HuH-7.5 (cell line): ENCODE measurements at places on chromosomes 2 and 18.

DNA sequence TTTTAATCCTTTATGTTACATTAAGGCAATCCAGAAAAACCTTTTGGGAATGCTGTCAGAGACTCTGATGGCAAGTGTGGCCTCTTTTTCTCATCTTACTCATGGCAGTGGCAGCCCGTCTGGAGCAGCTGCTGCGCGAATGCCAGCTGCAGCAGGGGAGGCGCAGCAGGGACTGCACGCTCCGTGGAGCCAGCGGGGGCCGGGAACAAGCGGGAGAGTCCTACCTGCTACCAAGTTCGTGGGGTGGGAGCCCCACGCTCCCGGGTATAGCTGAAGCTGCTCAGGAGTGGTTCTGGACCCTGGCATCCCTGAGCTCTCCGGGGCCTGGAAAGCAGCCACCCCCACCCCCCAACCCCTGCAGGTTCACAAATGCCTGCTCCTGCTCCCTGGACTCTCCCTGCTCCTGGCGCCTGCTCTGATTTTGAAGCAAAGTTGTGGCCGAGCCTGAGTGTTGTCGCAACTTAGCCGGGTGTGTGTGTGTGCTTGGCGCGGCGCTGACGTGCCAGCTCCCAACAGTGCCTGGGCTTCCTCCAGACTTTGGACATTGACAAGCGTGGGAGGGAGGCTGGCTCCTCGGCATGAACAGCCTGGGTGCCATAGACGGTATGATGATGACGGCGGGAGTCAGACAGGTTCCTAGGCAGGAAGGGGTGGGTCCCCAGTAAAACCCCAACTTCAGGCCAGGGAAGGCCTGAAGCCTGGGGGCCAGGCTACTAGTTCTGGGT, 21.7 kb downstream of the TMX3 start:
- no peak for DNase-seq

DNA sequence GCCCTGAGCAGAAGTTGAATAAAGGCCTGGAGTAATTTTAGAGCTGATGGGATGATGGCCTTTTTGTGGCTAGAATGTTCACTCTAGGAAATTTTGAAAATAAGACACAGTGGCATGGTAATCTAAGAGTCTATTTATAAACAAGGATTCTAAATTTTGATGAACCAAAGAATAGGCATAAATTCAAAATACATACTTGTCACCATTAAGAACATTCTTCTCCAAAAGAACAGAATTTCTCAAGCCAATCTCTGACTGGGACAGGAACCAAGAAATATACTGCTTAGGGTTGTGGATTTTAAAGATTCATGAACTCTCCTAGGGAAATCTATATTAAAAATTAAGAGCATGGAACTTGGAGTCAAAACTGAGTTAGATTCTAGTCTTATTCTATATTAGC, 98.2 kb upstream of the SETBP1 start:
- DNase-seq, result no peak

GRCh38 chr18:57437766-57438671, 2.8 kb downstream of the ONECUT2 start:
- DNase-seq, result peak; percentile 81

DNA sequence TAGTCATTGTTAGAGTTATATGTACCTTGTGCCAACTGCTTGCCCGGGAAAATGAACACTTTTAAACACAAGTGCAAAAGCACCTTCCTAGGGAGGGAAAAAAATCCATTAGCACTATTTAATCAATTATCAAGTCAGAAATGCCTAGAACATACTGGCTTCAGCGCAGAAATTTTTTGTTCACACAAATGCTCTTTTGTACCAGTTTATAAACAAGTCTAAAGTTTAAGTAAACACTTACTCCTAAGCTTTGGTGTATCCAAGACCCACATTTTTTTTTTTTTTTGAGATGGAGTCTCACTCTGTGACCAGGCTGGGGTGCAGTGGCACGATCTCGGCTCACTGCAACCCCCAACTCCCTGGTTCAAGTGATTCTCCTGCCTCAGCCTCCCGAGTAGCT, 30.6 kb downstream of the GFPT1 start:
- no peak for DNase-seq

- DNase-seq, result no peak
Observed at GRCh38 chr18:61991201-61991600, 98.4 kb upstream of the RNF152 start.

- DNase-seq, result no peak
Observed at GRCh38 chr2:70388128-70388527, 86.3 kb upstream of the FAM136A start.

DNA sequence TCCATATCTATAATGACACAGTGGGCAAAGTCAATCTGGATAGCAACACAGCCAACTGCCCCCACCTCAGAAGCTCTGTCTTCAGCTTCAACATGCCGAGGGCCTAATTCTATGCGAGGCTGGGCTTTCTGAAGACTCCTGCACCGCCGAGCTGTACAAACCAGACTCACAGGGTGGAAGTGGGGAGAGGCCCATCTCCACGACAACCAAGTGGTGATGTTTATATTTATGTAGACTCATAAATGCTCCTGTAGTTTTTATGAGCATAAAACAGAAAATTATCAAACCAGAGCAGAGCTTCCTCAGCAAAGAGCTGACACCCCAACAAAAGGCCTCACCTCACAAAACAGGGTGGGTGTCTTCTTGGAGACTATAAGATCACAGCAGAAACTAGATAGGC, 77.0 kb upstream of the LGALSL start:
- DNase-seq, result no peak

GRCh38 chr18:74625157-74625556, 27.5 kb downstream of the ZNF407 start:
- DNase-seq, result no peak

GRCh38 chr2:229900012-229900411, 21.8 kb downstream of the TRIP12 start:
- no peak for DNase-seq

DNA sequence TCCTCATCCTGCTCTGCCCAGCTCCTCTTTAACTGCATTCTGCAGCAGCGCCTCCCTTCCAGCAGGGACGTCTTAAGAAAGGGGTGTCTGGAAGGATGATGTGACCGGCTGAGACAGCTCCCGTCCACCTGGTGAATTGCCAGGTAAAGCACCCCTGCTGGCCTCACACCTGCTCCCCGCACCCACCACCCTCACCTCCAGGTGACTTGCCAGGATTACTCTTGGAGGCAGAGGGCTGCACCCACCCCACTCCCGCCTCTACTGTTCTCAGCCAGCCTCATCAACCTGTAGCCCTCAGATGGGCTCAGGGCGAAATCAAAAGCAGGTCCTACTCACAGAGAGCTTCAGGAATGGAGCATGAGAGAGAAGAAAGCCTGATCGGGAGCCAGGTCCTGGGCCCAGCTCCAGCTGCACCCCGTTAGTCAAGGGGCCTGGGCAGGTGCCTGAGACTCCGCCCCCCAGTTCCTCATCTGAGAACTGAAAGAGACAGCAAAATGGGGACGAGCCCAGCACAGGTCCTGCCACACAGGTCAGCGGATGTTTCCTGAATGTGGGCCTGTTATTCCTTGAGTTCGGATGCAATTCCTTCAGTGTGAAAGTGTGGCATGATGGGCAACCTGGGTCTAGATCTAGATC, 5.6 kb downstream of the ADRA2B start:
- no peak for DNase-seq

- DNase-seq, result no peak
Observed at GRCh38 chr2:62741954-62742722, 36.6 kb downstream of the EHBP1 start.

DNA sequence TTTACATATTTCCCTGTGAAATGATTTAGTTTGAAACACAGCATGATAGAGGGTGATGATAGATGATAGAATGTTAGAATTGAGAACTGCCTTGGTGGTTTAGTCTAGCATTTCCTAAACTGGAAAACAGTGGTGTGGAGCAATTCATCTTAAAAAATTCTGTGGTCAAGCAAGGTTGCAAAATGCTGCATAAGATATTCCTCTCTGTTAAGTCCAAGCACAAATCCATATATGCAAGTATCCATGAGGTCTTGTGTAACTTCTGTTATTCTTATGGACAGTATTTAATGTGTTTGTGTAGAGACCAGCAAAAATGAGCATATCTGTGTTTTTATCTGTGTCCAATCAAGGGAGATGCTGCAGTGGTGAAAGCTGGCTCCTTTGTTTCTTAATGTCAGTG, 30.0 kb downstream of the CPS1 start:
- no peak for DNase-seq

GRCh38 chr18:8450013-8450412, 159.2 kb upstream of the RAB12 start:
- peak; percentile 26 for DNase-seq

GRCh38 chr18:61753373-61753772, 139.4 kb downstream of the RNF152 start:
- DNase-seq, result no peak

DNA sequence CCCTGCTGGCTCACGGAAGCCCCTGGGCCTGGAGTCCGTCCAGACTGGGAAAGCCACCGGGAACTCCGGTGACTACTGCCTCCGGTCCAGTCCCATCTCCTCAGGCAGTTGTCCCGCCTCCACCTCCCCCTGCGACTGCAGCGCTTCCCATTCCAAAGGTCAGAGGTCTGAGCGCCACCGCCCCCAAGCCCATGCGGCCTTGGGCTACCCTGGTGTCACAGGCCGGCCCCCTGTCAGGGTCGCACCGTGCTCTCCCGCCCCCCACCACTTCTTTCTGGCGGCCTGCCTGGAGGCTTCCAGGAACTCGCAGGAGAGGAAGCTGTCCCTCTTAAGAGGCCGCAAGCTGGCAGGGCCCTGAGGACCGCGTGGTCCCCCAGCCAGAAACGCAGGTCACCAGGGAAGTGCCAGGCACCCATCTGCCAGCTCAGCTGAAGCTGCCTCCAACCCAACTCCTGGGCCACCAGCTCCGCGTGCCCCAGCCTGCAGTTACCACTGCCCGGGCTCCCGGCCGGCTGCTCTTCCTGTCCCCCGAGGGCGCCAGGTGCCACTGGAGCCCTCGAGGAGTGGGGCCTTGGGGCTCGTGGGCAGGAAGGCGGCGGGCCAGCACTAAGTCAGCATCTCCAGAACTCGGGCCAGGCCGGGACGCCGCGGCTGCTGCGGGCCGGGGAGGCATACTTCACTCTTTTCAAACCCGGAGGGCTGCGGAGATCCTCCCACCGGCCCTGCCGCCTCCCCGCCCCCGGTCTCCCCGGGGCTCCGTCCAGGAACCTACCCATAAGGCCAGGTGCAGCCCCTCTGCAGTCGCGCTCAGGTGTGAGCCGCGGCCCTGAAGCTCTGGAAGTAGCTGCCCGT, 83.3 kb upstream of the POMC start:
- peak; percentile 83 for DNase-seq

GRCh38 chr2:78546843-78547242, 478.7 kb upstream of the REG3G start:
- no peak for DNase-seq
